ENCODE measurements at places on chromosomes 1 and 21.

DNA sequence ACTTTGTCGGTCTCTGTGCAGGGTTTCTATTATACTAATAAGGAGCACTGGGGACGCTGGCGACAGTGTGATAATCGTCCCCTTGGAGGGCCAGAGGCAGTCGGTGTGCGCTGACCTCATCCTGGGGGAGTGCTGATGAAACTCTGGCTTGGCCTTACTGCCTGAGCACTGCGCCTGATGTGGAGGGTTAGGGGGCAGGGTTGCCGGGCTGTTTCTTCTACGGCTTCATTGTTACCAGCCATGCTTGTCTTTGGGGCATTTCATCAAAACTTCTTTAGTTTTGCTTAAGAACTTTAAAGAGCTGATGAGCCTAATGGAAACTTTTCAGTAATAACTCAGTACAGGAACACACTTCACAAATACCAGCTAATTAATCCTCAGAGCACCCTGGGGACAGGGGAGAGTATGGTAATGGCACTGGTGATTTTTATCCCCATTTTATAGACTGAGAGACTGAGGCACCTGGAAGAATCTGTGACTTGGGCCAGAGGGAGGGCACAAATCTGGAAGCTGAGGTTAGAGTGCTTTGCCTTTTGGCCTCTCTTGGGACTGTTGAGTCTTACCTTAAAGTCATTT, 81.8 kb downstream of the PEX14 start:
- no peak for DNase-seq

DNA sequence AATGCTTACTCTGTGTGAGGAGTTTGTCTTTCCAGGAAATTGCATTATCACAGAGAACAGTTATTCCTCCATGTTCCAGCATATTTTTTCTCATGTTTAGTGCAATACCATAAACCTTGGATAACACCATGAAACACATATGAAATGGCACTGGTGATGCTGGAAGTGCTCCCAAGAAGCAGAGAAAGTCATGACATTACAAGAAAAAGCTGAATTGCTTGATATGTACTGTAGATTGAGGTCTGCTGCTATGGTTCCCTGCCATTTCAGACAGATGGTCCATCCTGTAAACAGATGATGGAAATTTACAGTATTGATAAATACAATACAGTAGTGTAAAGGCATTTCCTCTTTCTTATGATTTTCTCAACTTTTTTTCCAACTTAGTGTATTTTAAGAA, 422.1 kb downstream of the LRRIQ3 start:
- no peak for DNase-seq

DNA sequence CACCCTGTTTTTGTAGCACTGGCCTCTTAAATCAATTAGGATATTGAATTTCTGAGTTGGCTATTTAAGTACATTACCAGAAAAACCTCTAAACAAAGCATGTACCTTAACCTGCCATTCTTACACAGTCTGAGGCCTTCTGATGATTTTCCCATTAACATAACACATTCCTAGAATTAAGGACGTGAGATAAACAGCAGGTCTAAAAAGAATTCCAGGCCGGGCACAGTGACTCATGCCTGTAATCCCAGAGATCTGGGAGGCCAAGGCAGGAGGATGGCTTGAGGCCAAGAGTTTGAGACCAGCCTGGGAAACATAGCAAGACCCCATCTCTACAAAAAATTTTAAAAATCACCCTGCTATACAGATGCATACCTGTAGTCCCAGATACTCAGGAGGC, 18.0 kb upstream of the LRRC8D start:
- DNase-seq = peak; percentile 18

DNA sequence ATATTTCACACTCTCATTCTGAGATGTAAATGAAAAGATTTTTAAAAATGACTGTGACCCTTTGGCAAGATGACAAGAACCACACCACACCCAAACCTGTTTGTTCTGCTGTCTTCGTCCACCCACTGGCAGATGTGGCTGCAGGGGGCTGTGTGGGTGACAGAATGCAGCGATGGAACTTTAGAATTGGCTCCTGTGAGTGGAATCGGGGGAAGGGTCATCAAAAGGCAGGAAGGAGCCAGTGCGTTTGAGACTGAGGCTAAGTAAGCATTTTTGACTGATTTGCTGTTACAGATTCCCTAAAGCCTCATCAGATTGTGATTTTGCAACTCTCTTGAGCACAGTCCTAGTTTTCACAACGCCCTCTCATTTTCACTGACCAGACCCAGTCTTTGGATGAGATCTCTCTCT, 111.2 kb upstream of the ADGRL2 start:
- DNase-seq = peak; percentile 85

DNA sequence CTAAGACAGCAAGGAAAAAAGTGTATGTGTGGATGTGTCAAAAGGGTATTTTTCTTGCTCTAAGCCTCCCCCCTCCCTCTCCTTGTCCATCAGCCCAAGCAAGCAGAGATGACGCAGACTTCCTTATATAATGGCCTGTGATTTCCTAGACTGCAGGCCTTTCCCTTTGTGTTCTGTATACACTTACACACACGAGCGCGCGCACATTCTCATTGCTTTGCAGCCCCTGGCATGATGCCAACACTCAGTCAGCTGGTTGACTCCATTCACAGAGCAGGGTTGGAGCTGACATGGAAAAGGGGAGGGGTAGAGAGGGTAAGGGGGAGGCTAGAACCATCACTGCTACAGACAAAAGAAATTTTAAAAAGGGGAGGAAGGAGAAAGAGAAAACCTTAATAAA, 41.8 kb downstream of the GATAD2B start:
- peak; percentile 97 for DNase-seq

DNA sequence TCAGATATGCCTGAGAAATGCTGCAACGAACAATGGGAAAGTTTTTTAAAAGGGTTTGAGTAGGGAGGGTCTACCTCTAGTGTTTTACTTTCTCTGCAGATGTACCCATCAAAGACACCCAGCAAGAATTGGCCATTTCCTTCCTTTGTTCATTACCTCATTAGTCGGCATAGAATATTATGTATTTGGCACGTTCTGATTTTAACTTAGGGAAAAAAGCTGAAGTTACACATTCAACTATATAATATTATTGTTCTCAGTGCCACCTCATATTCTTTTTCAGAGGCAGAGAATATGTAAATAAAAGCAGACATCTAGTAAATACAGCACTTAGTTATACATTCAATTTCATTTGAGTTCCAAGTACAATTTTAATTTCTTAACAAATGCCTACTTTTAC, 83.7 kb upstream of the PPP2R5A start:
- DNase-seq = no peak

DNA sequence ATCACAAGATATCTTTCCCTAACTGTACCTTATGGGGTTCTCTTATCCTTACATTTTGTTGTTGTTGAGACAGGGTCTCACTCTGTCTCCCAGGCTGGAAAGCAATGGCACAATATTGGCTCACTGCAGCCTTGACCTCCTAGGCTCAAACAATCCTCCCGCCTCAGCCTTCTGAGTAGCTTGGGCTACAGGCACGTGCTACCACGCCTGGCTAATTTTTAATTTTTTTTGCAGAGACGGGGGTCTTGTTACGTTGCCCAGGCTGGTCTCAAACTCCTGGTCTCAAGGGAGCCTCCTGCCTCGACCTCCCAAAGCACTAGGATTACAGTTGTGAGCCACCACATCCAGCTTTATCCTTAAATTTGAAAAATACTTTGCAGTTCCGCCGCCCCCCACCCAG, 10.4 kb downstream of the RERE start:
- no peak for DNase-seq

DNA sequence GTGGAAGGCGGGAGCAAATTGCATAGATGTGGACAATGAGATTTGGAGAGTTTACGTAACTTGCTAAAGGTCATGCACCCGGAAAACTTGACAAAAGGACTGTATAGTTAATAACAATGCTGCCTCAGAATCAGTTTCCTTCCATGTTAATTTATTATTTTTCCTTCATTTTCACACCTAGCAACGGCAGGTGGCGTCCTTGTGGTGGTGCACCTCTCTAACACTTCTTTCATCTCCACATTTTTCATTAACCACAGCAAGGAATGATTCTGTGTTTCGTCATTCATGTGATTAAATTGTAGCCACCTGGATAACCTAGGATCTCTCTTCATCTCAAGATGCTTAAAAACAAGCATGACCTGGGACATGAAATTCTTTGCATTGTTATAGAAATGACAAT, 2133.0 kb downstream of the NCAM2 start:
- no peak for DNase-seq

DNA sequence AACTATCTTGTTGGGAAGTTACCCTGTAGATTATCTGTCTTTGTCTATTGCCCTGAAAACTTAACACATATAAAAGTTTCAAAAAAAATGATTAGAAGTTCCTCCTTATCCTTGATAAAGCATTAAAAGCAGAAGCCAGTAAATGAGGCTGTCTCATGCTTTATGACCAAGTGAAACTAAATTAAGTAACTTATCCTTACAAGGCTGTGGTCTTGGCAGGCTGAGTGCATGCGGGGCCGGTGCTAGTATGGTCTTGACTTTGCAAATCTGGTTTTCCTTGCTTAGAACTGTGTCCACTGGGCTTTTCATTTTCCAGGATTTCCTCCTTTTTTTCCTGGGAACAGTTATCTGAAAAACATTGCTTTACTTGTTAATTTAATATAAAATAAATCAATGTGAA, 43.1 kb downstream of the PCNX2 start:
- no peak for DNase-seq

GRCh38 chr1:1331068-1331965, at the start of gene TAS1R3:
TAS1R3 (plus strand) TSS chr1:1331280; CDS start chr1:1331346, 66 bp downstream.
- no peak for DNase-seq

DNA sequence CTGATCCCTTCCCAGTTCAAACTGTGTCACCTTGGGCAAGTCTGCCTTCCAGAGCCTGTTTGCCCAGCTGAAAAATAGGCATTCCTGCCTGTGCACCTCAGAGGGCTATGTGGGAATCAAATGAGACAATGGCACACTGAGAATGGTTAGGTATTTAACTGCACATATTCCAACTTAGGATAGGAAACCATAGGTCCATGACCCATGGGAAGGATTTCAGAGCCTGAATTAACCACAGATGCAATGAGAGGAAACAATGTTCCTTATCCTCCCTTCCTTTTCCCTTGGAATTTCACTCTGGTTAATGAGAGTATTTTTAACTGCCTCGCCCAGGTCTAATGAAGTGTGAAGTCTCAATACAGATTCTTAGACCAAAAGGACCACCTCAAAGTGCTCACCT, 12.7 kb downstream of the PAFAH2 start:
- no peak for DNase-seq

DNA sequence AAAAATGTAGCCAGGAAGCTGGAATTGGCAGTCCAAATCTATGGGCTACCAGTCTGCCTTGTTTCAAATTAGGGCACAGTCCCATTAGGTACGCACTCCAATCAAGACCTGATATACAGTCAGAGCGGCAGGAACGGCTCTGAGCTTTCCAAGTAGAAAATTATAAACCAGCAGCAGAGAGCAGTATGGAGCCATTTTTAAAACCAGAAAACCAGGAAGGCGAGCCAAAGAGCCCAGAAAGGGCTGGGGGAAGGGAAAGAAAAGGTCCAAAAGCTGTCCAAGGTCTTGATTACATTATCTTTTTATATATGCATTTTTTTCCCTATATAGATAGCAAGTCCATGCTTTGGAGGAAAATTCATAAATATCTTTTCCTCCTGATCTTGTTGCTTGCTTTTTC, 719.0 kb downstream of the RWDD3 start:
- DNase-seq = peak; percentile 31

DNA sequence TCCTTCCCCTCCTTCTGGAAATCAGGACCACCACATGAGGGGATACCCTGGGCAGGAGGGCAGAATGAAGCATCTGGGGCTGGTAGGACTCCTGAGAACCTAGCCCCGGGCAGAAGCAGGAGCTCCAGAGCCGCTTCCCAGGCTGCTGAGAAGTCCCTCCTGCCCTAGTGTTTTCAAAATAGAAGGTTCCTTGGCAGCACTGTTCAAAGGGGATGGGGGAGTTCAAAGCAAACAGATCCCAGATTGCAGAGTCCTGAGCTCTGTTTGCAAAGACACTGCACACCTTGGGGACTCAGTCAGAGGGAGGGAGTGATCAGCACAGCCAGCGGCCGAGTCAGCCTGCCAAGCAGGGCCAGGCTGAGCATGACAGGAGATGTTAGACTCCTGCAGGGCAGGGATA, 177.8 kb downstream of the PTPRU start:
- no peak for DNase-seq

- no peak for DNase-seq
Observed at GRCh38 chr1:25173809-25174340, 58.4 kb downstream of the SYF2 start.

- no peak for DNase-seq
Observed at GRCh38 chr1:111621050-111621449, 1.5 kb downstream of the RAP1A start.

- no peak for DNase-seq
Observed at GRCh38 chr1:33221385-33221758, 34.9 kb upstream of the ZNF362 start.

GRCh38 chr1:206684478-206685333, at the start of gene MAPKAPK2:
MAPKAPK2 (plus strand) TSS chr1:206684905; CDS start chr1:206685230, 325 bp downstream.
- DNase-seq = peak; percentile 80

- DNase-seq = peak; percentile 9
Observed at GRCh38 chr1:75632350-75632949, 21.5 kb upstream of the SLC44A5 start.

DNA sequence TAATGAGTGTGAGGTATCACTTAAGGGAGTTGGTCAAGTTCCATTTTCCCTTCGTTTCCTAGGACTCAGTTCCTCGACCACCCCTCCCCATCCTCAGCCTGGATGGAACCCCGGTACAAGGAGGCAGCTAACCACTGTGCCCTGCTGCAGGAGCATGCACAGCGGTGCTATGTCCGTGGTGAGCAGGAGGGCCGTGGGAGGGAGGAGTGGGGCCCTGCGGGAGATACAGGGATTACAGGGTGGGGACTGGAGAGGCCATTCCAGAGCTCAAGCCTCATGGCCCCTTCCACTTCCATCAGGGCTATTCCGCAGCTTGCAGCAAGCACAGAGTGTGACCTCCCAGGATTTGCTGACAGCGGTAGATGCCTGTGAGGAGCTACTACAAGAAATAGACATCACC, 25.8 kb downstream of the HYI start:
- no peak for DNase-seq

DNA sequence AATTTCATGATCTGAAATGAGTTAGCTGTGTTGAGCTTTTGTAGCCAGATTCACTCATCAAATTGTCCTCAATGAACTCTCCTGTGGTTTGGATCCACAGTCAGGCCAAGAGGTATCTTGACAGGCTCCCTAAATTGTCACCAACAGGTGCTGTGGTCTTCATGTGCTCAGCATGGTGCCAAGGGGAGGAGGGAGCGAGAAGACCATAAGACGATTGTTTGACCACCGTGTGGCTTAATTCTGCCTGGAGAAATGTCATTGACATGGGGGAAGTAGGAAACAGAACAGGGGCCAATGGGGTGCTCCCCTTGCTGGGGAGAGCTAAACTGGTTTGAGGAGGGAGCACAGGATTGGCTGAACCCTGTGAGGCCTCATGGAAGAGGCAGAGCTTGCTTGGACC, 219.3 kb downstream of the KCNJ6 start:
- no peak for DNase-seq

DNA sequence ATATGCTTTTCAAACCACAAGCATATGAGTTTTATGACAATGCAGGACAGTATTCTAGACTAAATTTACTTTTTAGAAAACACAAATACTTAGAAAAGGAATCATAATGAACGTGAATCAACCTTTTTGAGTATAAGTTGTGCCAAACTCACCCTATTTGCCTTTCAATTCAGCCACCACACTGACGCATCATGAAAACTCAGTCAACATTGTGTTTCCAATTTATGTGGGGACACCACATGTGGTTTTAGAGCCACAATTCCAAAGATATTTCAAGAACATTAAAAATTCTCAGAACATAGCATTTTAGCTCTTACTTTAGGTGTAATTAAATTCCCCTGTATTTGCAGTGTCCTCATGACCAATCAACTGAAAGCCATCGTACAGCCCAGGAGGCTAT, 118.8 kb downstream of the PTBP2 start:
- DNase-seq = peak; percentile 60

- DNase-seq = no peak
Observed at GRCh38 chr1:29338908-29339575, 102.7 kb downstream of the PTPRU start.
